Activated naive CD4-positive, alpha-beta T cell treated with anti-CD3 and anti-CD28 coated beads for 36 hours (primary cell): ENCODE measurements at places on chromosomes 7 and 10. TPM values are rescaled to one million over a fixed set of nuclear protein-coding genes. Genes with fewer than 3 reads are reported as not detected.

GRCh38 chr10:12509016-12509793 is 159.9 kb downstream of the CAMK1D start:
- DNase-seq = peak; percentile 35

DNA sequence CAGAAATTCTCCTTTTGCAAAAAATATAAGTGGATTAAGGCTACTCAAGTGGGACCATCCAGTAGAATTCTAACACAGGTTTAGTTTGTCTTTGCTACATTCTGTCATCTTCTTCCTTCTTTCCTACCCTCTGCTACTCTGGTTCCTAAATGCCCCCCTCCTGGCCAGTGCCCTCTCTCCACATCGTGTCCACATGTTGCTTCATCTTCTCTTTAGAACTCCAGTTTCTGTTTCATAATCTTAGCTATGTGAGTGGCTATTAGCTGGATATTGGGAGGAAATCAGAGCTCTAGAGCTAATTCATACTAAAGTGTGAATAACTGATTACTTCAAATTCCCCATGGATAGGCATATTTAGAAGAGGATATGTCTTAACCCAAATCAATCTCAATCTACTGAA is 528.5 kb downstream of the LRMDA start:
- DNase-seq = no peak

DNA sequence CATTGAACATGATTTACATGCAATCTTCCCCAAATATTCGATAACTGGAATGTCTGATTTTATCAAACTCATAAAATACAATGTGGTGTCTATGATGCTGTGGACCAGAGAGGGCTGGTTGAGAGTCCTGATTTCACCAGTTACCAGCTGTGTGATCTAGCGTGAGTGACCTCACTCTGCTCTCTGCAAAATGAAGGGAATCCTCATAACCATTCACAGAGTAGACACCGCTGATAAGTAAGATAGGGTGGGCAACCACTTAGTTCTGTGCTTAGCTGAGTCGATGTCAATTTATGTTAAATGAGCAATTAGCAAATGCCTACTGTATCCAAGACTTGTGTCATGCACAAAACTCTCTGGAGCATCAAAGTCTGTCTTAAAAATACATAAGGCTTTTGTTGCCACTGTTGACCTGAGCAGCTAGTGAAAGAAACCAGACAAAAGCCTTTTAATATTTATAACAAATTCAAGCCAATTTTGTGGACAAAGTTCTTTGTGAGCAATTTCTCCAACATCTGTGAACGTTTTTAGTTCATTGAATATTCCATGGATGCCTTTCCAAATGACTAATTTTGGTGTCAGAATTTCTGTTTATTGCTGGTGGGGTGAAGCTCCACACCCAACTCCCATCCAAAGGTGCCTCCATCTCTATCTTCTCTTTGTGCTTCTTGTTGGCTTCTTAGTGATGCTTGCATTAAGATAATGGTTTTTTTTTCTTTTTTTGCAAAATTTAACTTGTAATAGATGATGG is 314.2 kb downstream of the ADRA2A start:
- DNase-seq = no peak

DNA sequence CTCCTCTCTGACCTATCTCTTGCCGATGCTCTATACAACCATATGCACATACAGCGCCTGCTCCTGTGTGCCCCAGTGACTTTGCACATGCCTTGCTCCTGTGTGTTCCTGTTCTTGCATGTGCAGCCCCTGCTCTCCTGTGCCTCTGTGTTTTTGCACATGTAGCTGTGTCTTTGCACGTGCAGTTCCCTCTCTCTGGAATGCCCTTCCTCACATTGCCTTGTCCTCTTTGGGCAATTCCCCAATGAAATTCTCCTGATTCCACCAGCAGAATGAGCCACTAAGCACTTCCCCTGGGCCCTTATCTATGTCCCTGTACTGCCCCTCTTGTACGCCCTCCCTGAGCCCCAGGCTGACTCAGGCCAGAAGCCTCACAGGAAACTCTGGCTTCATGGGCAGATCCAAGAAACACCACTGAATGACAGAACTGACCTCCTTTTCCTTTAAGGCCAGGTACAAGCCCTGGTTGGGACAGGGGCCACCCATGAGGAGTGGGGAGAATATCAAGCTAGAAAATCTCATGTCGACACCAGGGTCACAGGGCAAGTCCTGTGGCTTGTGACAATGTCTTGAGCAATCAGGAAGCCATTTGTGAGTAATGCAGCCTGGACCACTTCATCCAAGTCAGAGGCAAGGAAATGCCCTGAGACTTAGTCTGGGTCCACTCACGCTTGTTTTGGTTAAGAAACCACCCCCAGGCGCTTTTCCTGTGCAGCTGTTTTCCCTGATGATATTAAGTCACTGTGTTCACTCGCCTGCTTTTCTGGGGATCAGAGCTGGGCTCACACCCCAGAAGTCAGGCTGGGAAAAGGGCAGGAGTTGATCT is 1.9 kb upstream of the ARHGAP22 start:
- no peak for DNase-seq

- DNase-seq = no peak
Observed at GRCh38 chr7:47420122-47420780, 161.7 kb downstream of the TNS3 start.

- DNase-seq = no peak
Observed at GRCh38 chr7:18962031-18962430, 155.4 kb downstream of the TWIST1 start.

- DNase-seq = no peak
Observed at GRCh38 chr7:146129296-146129695, 12.7 kb downstream of the CNTNAP2 start.

DNA sequence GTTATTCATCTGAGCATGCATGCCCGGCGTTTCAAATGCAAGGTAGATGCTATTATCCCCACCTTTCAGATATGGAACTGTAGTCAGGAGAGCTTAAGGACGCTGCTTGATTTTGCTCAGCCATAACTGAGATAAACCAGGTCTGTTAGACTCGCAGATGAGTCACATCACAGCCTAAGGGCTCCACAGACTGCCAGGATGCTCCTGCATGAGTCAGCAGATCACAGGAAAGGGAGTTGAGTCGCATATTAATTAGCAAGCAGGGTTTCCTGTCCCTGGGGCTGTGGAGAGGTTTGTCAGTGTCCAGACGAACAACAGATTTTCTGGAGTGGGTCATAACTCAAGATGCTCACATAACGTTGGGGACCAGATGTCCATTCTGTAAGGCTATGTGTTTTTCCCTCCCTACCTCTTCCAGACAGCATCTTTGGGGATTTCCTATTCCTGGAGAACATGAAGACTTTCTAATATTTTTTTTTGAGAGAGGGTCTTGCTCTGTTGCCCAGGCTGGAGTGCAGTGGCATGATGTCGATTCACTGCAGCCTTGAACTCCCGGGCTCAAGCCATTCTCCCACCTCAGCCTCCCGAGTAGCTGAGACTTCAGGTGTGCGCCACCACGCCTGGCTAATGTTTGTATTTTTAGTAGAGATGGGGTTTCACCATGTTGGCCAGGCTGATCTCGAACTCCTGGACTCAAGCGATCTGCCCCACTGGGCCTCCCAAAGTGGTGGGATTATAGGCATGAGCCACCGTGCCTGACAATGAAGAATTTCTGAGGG is 36.7 kb downstream of the PFKFB3 start:
- peak; percentile 90 for DNase-seq

DNA sequence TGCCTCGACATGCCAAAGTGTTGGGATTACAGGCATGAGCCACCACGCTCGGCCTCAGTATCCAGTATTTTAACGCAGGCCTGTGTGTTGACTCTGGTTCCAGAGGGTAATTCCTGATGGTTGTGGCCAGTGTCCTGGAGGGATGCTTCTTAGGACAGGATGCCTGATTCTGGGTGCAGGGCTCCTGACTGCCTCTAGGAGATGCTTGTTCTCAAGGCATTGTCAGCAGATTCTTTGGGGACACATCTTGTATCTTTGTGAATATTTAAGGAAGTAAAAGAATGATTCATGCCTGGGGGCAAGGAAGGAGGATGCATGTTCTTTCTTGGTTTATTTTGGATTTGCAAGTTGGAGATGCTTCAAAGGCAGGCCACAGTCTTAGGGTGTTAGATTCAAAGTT is 2.2 kb downstream of the ZDHHC4 start:
- no peak for DNase-seq

GRCh38 chr10:31866118-31866670 is 62.4 kb downstream of the ARHGAP12 start:
- no peak for DNase-seq

DNA sequence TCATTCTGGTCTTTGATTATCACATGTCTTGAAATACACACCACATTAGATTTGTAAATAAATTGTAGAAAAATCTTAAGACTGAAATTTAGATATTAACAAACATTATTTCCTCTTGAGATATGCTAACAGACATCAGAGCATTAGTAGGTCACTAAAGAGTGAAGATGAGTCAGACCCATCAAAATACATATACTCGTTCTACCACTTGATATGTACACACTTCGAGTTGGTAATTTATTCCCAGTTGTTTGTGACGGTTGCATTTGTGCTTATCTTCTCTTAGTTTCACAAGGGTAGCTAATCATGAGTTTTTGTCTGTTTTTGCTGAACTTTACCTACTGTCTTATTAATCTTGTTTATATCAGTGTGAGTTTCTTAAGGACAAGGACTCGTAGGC is 383.4 kb downstream of the AUTS2 start:
- DNase-seq = no peak

DNA sequence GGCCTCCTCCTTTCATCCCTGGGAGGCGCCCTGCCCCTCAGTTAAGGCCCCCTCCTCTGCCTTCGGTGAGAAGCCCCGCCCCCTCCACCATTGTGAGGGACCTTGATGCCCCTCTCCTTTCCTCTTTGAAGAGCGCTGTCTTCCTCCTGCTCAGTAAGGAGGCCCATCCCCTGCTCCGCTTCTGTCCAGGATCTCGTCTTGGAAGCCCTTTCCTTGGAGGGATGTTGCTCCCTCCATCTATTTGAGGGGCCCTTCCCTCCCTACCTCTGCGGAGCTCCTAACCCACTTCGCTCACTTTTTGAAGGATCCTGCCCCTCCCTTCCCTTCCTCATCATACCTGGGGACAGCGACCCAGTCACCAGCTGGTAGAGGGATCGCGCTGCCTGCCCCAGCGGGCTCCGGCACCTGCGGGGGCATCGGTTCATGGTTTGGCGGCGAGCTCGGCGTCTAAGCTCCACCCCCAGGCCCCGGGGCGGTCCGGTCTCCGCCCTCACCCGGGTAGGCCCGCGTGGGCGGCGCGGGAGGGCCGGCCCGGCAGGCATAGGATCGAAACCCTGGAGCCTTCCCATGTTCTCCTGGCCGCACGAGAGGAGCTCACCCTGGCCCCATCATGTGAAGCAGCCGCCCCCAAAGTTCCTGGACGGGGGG is 4.1 kb downstream of the KCNIP2 start:
- DNase-seq = peak; percentile 54

GRCh38 chr10:79189853-79190435 is 121.2 kb downstream of the ZMIZ1 start:
- DNase-seq = no peak

DNA sequence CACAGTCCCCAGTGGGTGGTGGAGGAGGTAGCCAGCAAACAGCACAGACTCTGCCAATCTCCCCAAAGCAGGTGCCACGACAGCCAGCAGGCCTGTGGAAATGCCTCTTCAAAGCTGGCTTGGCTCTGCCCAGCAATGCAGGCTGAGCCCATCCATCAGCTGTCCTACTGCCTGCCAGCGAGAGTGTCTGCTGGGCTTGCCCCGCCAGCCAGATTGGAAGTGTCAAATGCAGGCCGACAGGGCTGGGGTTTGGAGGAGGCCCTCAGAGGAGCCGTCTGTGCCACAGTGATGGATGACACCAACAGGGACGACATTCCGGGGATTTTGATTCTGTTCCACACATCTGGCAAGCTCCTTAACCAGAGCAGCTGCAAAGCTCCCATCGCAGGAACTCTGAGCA is 16.7 kb downstream of the HABP2 start:
- DNase-seq = no peak

- no peak for DNase-seq
Observed at GRCh38 chr7:142327628-142328405, 70.0 kb upstream of the PRSS58 start.

- DNase-seq = peak; percentile 75
Observed at GRCh38 chr7:518630-519483, 789 bp downstream of the PDGFA start.

GRCh38 chr7:101935521-101936141 is 118.2 kb downstream of the CUX1 start:
- DNase-seq = no peak

- no peak for DNase-seq
Observed at GRCh38 chr7:510131-510481, 9.5 kb downstream of the PDGFA start.

DNA sequence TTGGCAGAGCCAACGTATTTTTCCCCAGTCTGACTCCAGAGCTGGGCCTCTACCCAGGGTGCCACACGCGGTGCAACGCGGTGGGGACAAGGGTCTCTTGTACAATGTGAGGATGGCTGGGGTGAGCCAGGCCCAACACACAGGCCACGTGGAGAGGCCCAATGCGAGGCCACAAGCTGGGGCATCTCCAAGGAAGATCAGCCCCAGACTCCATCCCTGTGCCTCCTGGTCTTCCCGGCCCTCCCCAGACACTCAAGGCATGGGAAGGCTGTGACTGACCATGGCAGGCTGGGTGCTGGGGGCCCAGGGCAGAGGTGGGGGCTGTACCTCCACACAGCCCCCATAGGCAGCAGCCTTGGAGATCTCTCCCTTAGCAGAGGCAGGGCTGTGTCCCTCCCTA is 135.3 kb upstream of the FAM20C start:
- DNase-seq = no peak

GRCh38 chr7:96273716-96274115 is 48.2 kb downstream of the SLC25A13 start:
- no peak for DNase-seq

GRCh38 chr7:117011419-117012260 is 58.3 kb downstream of the ST7 start:
- DNase-seq = no peak

GRCh38 chr7:55280031-55280454 is 85.1 kb upstream of the LANCL2 start:
- DNase-seq = peak; percentile 80

DNA sequence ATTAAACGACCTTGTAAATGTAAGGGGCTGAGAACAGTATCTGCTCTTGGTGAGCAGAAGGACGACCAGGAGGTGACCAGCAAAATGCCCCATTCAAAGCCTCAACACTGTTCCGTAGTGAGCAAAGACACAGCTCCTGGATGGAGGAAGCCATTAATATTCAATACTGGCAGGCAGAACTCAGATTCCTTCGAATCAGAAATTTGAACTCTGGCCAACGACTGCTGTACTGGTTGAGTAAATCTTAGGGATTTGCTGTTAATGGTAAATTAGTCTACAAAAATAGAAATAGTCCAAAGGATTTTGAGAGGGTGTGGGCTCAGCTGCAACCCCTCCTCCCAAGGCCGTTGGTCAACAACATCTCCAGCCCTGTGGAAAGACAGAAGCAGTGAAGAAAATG is 130.5 kb upstream of the PFKP start:
- no peak for DNase-seq

PRKCQ gene
- total RNA-seq = 49.5 TPM

COL17A1 gene
- total RNA-seq = not detected

INA gene
- total RNA-seq = 0.10 TPM

C10orf143 gene
- 3.5 TPM for total RNA-seq

CALU gene
- total RNA-seq = 35.4 TPM

FAM13C gene
- total RNA-seq = not detected

RAB18 gene
- 35.4 TPM for total RNA-seq
